ENCODE measurements at places on chromosomes 1 and 21.

GRCh38 chr1:234774971-234775370, 165.0 kb upstream of the IRF2BP2 start:
- DNase-seq: no peak

- no peak for DNase-seq
These were observed 20.6 kb upstream of the EGLN1 start for GRCh38 chr1:231442735-231443134.

DNA sequence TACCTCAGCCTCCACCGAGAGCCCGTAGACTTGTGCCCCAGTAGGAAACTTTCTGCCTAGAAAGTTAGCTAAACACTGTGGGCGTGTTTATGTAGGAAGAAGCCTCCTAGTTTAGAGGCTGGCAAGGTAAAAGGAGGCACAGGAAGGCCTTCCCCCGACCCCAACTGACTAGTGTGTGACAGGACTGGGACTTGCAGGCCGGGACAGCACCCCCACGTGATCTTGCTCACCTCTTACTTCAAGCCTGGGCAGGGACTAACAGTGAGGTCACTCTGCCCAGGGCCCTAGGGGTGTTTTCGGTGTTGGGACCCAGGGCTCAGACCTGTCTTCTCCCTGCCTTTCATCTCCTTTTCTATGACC, 392 bp upstream of the TAGLN2 start:
- no peak for DNase-seq

GRCh38 chr1:218436346-218436745, 91.2 kb downstream of the TGFB2 start:
- DNase-seq: no peak

DNA sequence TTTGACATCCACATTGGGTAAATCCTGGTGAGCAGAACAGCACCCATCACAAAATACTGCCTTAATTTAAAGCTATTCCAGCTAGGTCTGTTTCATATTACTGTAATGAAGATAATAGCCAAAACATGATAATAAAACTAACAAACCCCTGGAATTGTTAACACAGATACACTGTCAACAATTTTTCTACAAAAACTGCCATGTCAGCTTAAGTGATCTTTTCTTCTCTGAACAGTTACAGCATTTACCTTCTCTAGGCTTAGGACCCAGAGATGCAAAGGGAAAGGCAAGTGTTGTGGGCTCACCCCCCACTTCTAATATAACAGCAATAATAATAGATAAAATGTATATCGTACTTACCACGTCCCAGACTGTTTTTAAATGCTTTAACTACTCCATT, 92.1 kb downstream of the SMYD3 start:
- DNase-seq: no peak

GRCh38 chr1:167678422-167678821, 43.4 kb upstream of the MPZL1 start:
- no peak for DNase-seq

DNA sequence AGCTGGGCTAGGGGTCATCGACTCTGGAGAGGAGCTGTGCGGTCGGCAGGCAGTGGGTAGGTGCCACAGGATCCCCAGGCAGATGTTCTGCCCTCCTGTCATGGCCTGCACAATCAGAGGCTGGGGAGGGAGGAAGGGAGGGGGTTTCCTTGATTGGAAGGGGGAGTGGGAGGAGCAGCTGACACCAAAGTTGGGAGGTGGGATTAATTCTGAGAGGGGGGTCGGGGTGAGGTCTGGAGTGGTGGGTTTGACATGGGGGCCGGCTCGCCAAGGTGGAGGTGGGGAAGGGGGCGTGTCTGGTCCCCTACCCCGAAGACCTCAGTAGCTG, 651 bp upstream of the HPCA start:
- DNase-seq: no peak

DNA sequence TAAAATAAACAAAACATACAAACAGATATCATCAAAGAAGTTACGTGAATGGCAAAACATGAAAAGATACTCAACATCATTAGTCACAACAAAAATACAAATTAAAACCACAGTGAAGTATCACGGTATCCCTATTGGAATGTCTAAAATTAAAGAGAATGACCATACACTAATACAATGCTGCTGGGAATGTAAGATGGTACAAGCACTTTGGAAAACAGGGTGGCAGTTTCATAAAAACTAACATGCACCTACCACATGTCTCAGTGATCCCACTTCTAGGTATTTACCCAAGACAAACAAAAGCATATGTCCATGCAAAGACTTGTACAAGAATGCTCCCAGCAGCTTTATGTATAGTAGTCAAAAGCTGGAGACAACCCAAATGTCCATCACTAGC, 69.1 kb downstream of the HSF2BP start:
- no peak for DNase-seq

DNA sequence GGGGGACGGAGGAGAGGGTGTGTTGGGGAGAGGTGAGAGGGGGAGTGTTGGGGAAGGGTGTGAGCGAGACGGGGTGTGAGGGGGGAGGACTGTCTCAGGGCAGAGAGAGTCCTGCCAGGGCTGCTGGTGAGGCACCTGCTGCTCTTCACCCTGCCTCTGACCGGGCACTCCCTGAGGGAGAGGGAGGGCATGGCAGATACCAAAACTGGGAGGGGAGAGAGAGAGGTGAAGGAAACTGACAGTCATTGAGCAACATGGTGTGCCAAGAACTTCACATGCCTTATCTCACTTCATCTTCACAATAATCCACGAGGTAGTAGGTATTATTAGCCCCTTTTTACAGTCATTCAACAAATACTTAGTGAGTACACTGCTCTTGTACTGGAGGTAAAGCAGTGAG, 61.3 kb upstream of the ARTN start:
- DNase-seq: no peak

DNA sequence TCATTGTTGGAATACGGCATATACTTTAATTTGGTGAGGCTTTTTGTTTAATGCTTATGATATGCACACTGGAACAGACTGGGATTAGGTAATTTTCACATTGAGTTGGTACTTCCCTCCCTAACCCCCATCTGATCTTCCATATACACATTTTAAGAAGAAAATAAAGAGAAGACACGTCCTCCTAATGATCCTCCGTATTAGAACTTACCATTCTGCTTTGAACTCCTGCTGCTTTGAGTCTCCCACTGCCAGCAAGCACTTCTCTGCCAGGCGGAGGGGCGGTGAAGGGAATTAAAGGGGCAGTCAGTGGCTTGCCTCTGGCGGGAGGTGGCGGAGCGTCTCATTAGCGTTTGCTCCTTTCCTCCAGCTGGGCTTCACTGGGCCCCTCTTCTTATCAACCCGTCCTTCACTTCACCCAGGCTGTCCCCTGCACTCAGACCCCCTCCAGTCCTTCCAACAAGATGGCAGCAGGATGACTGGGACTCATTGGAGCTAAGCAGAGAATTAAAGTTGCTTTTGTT, 433.4 kb downstream of the KIF26B start:
- no peak for DNase-seq

DNA sequence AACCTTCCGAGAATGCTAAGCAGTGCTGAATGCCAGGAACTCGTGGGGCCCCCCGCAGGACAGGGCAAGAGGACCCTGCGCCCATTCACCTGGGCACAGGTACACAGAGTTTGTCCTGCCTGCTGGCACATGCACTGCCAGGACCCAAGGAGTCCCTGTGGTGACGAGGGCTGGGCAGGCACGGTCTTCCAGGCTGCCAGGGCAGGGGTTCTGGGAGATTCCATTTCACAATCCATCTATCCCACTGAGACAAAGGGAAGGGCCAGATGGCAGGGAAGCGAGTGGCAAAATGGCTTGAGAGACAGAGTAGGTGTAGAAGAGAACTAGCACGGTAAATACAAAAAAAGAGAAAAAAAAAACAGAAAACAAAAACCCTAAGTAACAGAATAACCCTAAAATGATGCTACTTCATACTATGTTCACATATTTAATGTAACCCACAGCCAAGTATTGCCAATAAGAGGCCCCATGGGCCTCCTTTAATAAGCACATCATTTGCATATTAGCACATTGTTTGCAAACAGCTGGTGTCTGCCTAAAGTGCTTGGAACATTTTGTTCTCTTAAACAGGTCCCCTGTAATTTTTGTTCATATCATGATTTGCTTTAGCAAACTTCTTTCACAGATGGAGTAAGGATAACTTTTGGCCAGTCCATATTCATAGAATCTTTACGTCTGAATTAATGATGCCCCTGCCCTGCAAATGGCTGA, 83.8 kb downstream of the STUM start:
- DNase-seq: no peak

GRCh38 chr1:184757406-184757805, 2.7 kb upstream of the EDEM3 start:
- DNase-seq: no peak
